Sigmoid colon (tissue), 7 donors: ENCODE measurements at places on chromosomes 1 and 21.

GRCh38 chr1:215600258-215600792 is 33.2 kb downstream of the KCTD3 start:
- DNase-seq: no peak
- peaks cover 85% of the 10 kb centered on the region for H3K4me1 ChIP-seq
- H3K36me3 ChIP-seq: no peaks in the 10 kb centered on the region
- H3K27me3 ChIP-seq: no peaks in the 10 kb centered on the region
- no peak overlapping the region for H3K4me3 ChIP-seq
- H3K27ac ChIP-seq: no peak overlapping the region

GRCh38 chr1:153583976-153584375 is 18.3 kb upstream of the S100A2 start:
- no peaks in the 10 kb centered on the region for H3K36me3 ChIP-seq
- H3K4me1 ChIP-seq: no peaks in the 10 kb centered on the region
- no peak overlapping the region for H3K27ac ChIP-seq
- H3K4me3 ChIP-seq: no peak overlapping the region
- no peaks in the 10 kb centered on the region for H3K27me3 ChIP-seq

GRCh38 chr1:172219966-172220365 is 200.5 kb upstream of the C1orf105 start:
- H3K27me3 ChIP-seq: no peaks in the 10 kb centered on the region
- H3K36me3 ChIP-seq: no peaks in the 10 kb centered on the region
- no peaks in the 10 kb centered on the region for H3K4me1 ChIP-seq
- DNase-seq: no peak

DNA sequence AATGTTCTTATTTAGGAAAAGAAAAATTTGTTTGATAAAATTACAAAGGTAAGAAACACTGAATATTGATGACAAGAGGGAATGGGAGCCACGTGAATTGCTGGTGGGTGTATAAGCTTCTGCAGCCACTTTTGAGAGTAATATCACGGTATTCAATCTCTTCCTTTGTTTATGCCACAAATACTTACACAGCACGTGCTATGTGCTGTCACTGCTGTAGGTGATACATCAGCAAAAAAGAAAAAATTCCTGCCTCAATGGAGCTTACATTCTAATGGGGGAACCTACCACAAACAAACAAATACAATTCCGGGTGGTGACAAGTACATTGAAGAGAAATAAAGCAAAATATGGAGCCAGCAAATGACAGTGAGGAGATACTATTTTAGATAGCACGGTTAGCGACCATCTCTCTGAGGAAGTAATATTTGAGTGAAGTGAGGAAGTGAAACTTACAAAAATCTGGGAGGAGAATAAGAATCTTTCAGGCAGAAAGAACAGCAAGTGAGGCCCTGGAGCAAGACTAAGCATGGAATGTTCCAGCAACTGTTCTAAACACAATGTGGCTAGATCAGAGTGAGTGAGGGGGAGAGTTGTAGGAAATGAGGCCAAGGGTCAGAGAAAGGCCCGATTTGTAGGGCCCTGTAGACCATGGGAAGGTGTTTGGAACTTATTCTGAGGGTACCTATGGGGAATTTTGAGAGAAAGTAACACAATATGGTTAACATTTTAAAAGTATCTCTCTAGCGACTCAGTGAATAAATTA is 2.6 kb upstream of the FCRLB start:
- no peak for DNase-seq
- H3K4me1 ChIP-seq: no peaks in the 10 kb centered on the region
- no peak overlapping the region for H3K27ac ChIP-seq
- H3K27me3 ChIP-seq: peaks cover 12% of the 10 kb centered on the region

DNA sequence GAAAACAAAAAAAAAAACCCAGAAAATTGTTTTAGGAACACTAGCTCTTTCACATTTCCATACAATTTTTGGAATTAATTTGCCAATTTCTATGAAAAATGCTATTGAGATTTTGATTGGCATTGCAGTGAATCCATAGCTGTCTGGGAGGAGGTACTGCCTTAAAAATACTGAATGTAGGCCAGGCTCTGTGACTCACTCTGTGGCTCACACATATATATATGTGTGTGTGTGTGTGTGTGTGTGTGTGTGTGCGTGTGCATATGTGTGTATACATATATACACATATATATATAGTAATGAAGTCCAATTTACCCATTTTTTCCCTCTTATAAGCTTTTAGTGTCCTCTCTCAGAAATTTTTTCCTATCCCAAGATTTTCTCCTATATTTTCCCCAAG is 214.2 kb upstream of the DMRTA2 start:
- no peak overlapping the region for H3K4me3 ChIP-seq
- no peaks in the 10 kb centered on the region for H3K4me1 ChIP-seq
- H3K36me3 ChIP-seq: no peaks in the 10 kb centered on the region
- no peak overlapping the region for H3K27ac ChIP-seq
- no peaks in the 10 kb centered on the region for H3K27me3 ChIP-seq

DNA sequence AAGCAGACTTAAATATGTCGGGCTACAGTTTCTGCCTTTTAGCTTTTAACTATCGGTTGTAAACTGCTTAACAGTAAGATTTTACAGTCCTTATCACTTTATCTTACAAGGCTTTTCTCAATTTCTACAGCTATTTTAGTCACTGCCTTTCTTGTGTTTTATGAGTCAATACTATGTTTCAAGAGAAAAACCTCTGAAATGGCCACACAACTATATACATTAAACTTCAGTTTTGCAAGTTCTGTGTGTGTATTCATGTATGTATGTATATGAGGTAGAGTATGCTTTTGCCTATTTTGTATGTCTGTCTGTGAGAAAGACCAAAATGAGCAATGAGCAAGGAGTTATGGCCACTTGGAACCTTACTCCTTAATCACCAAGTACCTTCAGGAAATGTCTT is 169.8 kb downstream of the SYT2 start:
- H3K4me3 ChIP-seq: peak overlapping the region; percentile 58
- peak overlapping the region; percentile 94 for H3K27ac ChIP-seq
- H3K4me1 ChIP-seq: peaks cover 14% of the 10 kb centered on the region
- no peaks in the 10 kb centered on the region for H3K36me3 ChIP-seq
- DNase-seq: no peak

DNA sequence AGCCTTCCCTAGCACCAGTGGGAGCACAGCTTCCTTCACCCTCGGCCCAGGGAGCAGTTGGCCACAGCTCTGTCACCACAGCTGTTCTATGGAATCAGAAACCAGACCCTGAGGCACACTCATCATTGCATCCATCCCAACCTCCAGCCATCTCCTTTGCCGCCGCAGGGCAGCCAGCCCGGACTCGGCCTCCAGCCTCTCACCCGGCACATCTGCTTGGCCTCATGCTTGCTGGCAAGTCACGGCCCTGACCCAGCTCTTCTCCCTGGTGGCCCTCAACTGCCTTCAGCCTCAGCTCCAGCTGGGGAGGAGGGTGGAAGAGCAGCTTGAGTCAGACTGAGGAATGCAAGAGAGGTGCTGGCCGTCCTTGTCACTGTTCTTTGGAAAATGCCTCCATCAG is 59.8 kb downstream of the TOR1AIP2 start:
- H3K36me3 ChIP-seq: no peaks in the 10 kb centered on the region
- DNase-seq: peak; percentile 80
- H3K4me1 ChIP-seq: peaks cover 13% of the 10 kb centered on the region
- H3K27ac ChIP-seq: no peak overlapping the region

DNA sequence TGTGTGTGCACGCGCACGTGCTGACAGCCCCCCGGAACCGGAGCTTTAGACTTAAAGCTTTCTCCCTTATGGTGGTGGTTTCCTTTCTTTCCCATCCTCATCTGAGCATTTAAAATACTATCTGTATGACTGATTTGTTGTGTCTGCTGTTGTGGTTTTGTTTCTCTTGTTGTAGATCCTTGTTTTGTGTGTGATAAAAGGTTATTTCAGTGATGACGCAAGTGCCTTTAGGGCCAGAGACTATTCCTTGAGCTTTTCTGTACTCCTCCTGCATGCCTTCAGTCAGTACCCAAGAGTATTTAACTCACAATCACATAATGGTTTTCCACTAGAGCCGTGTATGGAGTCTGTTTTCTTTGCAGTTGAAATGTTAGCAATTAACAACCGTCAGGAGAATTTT is 45.4 kb downstream of the LCA5L start:
- H3K27ac ChIP-seq: no peak overlapping the region
- no peak for DNase-seq
- H3K4me1 ChIP-seq: no peaks in the 10 kb centered on the region
- peaks cover 35% of the 10 kb centered on the region for H3K36me3 ChIP-seq

- H3K4me3 ChIP-seq: no peak overlapping the region
- no peak for DNase-seq
- no peaks in the 10 kb centered on the region for H3K27me3 ChIP-seq
- H3K27ac ChIP-seq: peak overlapping the region; percentile 89
Observed at GRCh38 chr1:39194398-39195051, 10.0 kb upstream of the MACF1 start.

DNA sequence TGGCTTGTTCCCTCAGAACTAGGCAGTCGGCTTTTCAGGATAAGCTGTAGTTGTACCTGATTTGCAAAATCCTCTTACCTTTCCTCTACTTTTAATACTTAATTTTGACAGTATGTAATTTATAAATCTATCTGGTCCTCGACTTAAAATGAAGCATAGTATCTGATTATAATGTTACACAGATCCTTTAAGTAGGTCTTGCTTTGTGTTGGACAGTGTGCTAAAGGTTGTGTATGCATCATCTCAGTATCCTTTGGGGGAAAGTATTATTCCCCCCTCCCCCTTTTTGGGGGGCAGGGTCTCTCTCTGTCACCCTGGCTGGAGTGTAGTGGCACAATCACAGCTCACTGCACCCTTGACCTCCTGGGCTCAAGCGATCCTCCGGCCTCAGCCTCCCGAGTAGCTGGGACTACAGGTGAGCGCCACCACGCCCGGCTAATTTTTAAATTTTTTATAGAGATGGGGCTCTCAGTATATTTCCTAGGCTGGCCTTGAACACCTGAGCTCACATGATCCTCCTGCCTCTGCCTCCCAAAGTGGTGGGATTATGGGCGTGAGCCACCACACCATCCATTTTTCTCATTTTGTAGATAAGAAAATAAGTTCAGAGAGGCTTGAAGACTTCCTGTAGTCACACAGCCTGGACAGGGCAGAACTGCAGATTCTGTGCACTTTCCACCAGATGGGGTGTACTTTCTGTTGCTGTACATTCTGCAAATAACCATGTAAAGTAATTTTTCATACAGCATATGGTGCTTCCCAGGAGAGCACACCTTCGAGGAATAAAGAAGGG is 791 bp upstream of the STX6 start:
- no peaks in the 10 kb centered on the region for H3K36me3 ChIP-seq
- DNase-seq: no peak
- H3K27ac ChIP-seq: peak overlapping the region; percentile 96

GRCh38 chr1:22761101-22761500 is 50.5 kb downstream of the EPHB2 start:
- no peaks in the 10 kb centered on the region for H3K36me3 ChIP-seq
- DNase-seq: no peak
- no peak overlapping the region for H3K4me3 ChIP-seq
- no peaks in the 10 kb centered on the region for H3K4me1 ChIP-seq
- H3K27me3 ChIP-seq: no peaks in the 10 kb centered on the region
- no peak overlapping the region for H3K27ac ChIP-seq

GRCh38 chr1:79945391-79945790 is 938.9 kb upstream of the ADGRL4 start:
- H3K27ac ChIP-seq: no peak overlapping the region
- no peaks in the 10 kb centered on the region for H3K4me1 ChIP-seq
- DNase-seq: no peak
- no peaks in the 10 kb centered on the region for H3K36me3 ChIP-seq
- H3K27me3 ChIP-seq: no peaks in the 10 kb centered on the region

GRCh38 chr1:116754198-116754977 is at the start of gene CD2:
TSS of gene CD2 (plus strand) at chr1:116754430. CDS start at chr1:116754493, 63 bp downstream.
- no peaks in the 10 kb centered on the region for H3K4me1 ChIP-seq
- no peaks in the 10 kb centered on the region for H3K27me3 ChIP-seq
- no peak for DNase-seq
- no peaks in the 10 kb centered on the region for H3K36me3 ChIP-seq
- H3K4me3 ChIP-seq: no peak within 1 kb of the TSS
- no peak within 1 kb of the TSS for H3K27ac ChIP-seq

DNA sequence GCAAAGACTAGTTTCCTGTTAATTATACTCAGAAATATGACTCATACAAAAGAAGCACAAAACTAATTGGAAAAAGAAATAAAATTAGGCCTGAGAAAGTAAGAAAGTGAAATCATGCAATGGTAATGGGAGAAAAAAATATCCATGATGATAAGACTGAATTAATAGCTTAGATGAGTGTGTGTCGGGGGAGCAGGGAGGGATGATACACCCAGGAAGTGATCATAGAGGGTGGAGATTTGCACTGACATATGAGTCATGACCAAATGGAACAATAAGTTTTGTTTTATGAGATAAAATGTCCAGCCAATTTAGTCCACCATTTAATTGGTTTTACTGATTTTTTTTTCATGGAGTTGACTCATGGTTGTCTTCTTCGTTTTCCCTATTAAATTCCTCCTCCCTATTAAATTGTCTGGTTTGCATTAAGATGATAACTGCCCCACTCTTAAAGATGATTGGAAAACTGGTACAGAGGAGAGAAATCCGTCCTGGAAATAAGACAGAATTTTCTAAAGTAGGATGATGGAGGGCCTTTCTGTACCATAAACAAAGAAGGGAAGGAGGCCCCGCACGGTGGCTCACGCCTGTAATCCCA is 111.7 kb upstream of the KCNJ6 start:
- H3K4me1 ChIP-seq: no peaks in the 10 kb centered on the region
- no peak for DNase-seq
- no peak overlapping the region for H3K4me3 ChIP-seq
- no peak overlapping the region for H3K27ac ChIP-seq

GRCh38 chr1:36663772-36664430 is 181.2 kb upstream of the CSF3R start:
- H3K36me3 ChIP-seq: no peaks in the 10 kb centered on the region
- H3K27me3 ChIP-seq: peaks cover 14% of the 10 kb centered on the region
- no peaks in the 10 kb centered on the region for H3K4me1 ChIP-seq

DNA sequence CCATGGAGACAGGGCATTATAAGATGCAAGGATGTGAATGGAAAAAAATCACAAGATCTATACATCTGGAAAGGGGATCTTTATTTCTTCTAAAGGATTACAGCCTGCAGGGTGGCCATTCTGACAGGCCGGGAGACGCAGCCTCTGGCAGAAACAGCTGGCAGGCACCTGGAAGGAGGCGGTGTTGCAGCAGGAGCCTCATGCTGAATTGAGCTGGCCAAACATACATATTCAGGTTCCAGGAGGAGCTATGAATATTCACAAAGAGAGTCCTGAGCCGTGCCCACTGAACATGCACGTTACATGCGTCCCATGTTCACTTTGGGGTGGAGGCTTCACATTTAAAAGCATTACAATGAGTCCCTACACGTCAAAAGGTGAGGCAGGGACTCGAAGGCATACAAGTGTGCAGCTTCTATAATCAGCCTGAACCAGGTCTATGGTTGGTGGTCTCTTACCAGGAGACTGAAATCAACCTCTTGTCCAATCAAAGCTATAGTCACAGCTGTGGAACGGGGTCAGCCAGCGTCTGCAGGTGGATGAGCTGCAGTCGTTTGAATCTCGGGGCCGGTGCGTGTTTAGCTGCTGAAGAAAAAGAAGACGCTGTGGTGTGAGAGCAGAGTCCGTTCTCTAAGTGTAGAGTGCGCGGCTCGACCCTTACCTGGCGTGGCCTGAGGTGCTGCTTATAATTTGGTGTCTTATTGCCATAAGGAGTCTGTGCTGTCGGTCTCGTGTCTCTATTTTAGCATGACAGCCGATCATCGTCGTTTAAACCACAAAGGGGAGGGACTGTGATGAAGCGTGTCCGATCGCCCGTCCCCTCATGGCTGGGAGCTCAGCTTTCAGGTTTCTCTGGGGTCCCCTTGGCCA is 183.0 kb downstream of the ETS2 start:
- no peak overlapping the region for H3K27ac ChIP-seq
- peak; percentile 85 for DNase-seq
- no peaks in the 10 kb centered on the region for H3K27me3 ChIP-seq
- peaks cover 90% of the 10 kb centered on the region for H3K4me1 ChIP-seq
- H3K4me3 ChIP-seq: no peak overlapping the region
